ENCODE measurements at places on chromosomes 11 and 22. TPM values are rescaled to one million over a fixed set of nuclear protein-coding genes. Genes with fewer than 3 reads are reported as not detected.
A peak's percentile ranks its signal among the peaks of the same experiment; 100 is the strongest.

DNA sequence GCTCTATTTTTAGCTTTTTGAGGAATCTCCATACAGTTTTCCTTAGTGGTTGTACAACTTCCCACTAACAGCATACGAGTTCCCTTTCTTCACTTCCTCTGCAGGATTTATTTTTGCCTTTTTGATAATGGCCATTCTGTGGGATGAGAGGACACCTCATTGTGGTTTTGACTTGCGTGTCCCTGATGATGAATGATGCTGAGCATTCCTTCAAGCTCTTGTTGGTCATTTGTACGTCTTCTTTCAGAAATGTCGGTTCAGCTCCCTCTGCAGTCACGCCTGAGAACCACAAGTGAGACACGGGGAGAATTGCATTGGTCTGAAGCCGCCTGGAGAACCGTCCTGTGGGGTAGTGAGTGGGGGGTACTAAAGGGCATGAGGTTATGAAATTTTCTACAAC, 2.0 kb upstream of the KRTAP5-10 start:
- H3K36me3 ChIP-seq = no peaks in the 10 kb centered on the region
- peaks cover 25% of the 10 kb centered on the region for H3K27me3 ChIP-seq
- peak; percentile 31 for DNase-seq
- no peak overlapping the region for H3K27ac ChIP-seq
- peaks cover 7% of the 10 kb centered on the region for H3K4me1 ChIP-seq

TRIM51G gene
- not detected for total RNA-seq

GRCh38 chr11:125494561-125494960, 1.5 kb downstream of the FEZ1 start:
- H3K27ac ChIP-seq = no peak overlapping the region
- no peak overlapping the region for H3K4me3 ChIP-seq
- H3K36me3 ChIP-seq = no peaks in the 10 kb centered on the region
- DNase-seq = no peak
- H3K4me1 ChIP-seq = no peaks in the 10 kb centered on the region

DNA sequence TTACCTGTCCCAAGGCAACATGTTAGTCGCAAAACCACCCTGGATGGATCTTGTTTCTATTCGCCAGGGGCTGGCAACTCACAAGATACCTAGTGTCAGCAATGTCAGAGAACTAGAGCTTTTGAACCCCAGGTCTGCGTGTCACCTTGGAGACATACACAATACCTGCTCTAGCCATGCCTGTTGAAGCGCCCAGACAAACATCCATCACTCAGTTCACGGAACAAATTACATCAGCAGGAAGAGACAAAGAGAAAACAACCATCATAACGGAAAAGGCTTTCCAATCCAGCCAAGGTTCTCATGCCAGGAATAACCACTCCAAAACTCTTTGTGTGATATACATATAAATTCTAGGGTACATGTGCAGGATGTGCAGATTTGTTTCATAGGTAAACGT, 2.2 kb downstream of the CD59 start:
- no peak for DNase-seq
- H3K27me3 ChIP-seq = no peaks in the 10 kb centered on the region
- H3K36me3 ChIP-seq = peaks cover 32% of the 10 kb centered on the region
- peaks cover 52% of the 10 kb centered on the region for H3K4me1 ChIP-seq
- H3K27ac ChIP-seq = no peak overlapping the region

DNA sequence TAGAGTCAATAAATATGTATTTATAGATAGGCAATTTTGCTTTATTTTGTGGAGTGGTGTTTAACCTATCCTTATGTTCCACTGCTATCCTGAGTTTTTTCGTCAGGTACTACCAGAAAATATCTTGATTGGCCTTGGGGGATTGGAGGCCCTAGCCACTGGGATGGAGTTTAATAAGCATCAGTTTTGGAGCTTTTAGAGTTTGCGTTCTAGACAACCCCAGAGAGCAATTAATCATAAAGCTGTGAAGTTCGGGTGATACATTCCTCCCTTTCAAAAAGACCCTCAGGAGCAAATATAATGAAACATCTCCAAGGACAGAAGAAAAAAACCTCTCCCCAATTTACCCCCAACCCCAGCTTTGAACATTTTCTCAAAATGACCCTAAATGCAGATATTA, at the start of gene OR5A1:
Gene OR5A1, plus strand, starts transcription at position 301 of the 400 bp plus-strand sequence. CDS start 6,700 bp downstream, outside the sequence.
- no peaks in the 10 kb centered on the region for H3K4me1 ChIP-seq
- DNase-seq = no peak
- no peak within 1 kb of the TSS for H3K4me3 ChIP-seq
- peaks cover 10% of the 10 kb centered on the region for H3K27me3 ChIP-seq
- no peak within 1 kb of the TSS for H3K27ac ChIP-seq

PLAAT2 gene
- 8.8 TPM for total RNA-seq

DNA sequence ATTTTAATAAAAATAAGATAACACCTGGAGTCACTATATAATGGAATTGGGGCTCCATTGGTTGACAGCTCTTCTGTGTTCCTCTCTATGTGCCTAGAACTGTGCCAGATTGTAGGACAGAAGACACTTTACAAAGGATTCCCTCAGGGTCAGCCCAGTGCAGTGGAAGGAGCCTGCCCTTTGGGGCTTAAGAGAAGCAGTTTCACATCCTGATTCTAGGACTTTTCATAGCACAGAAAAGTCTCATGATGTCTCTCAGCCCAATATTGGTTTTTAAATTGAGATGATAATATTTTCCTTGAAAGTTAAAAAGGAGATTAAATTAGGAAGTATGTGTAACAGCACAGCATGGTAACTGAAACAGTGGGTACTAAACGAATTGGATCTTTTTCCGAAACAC, 7.1 kb downstream of the PLAAT4 start:
- H3K4me3 ChIP-seq = no peak overlapping the region
- no peaks in the 10 kb centered on the region for H3K4me1 ChIP-seq
- no peak overlapping the region for H3K27ac ChIP-seq
- no peaks in the 10 kb centered on the region for H3K36me3 ChIP-seq

- H3K27me3 ChIP-seq = peaks cover 98% of the 10 kb centered on the region
- H3K4me1 ChIP-seq = no peaks in the 10 kb centered on the region
- no peak overlapping the region for H3K4me3 ChIP-seq
- no peak for DNase-seq
- no peak overlapping the region for H3K27ac ChIP-seq
These were observed 45.2 kb upstream of the TBCEL start for GRCh38 chr11:120978701-120979100.

GRCh38 chr11:37621662-37622061, 1023.6 kb upstream of the RAG2 start:
- H3K27ac ChIP-seq = no peak overlapping the region

DNA sequence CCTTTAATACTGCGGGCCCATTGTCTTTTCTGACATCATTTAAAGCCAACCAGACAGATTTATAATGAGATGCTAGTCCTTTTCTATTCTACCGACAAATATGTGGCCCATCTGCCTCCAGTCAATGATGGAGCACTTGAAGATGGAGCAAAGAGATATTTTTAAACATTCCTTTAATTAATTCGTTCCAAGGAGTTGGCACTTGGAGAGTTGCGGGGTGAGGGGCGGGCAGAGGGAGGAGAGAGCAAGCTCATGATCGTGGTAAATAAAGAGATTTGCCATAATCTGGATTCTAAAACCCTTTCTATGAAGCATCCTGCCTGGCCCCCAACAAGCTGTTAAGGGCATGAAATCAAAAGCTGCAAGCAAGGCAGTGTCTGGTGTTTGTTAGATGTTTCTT, 5.0 kb downstream of the SLC1A2 start:
- no peaks in the 10 kb centered on the region for H3K36me3 ChIP-seq
- H3K4me3 ChIP-seq = no peak overlapping the region
- no peak overlapping the region for H3K27ac ChIP-seq
- H3K27me3 ChIP-seq = peaks cover 40% of the 10 kb centered on the region

- H3K36me3 ChIP-seq = no peaks in the 10 kb centered on the region
- no peak for DNase-seq
- H3K27ac ChIP-seq = peak overlapping the region; percentile 35
- H3K4me1 ChIP-seq = peaks cover 13% of the 10 kb centered on the region
- no peaks in the 10 kb centered on the region for H3K27me3 ChIP-seq
- peak overlapping the region; percentile 70 for H3K4me3 ChIP-seq
These were observed 522 bp downstream of the CORO1B start for GRCh38 chr11:67442504-67443404.

LUZP2 gene
- total RNA-seq = 0.15 TPM

LIPT2 gene
- 6.8 TPM for total RNA-seq

DNA sequence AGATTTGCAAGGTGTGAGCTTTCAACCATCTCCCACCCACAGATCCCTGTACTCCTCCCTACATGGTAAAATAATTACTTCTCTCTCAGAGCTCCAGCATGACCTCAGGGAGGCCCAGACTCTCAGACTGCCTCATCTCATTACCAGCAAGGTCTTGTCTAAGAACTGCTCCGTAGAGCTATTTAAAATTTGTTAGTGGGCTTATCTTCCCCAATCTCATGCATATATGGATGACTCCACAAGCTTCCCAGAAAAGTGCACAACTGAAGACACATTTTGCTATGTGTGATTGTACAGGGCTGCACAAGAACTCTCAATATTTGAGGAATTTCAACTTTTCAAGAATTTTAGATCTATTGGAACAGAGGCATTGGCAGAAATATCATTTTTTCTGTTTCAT, 230.3 kb downstream of the CSNK2A3 start:
- peaks cover 14% of the 10 kb centered on the region for H3K27me3 ChIP-seq
- DNase-seq = no peak
- no peaks in the 10 kb centered on the region for H3K36me3 ChIP-seq
- H3K4me3 ChIP-seq = no peak overlapping the region
- no peaks in the 10 kb centered on the region for H3K4me1 ChIP-seq
- H3K27ac ChIP-seq = no peak overlapping the region

- H3K27ac ChIP-seq = no peak overlapping the region
- no peaks in the 10 kb centered on the region for H3K4me1 ChIP-seq
- H3K36me3 ChIP-seq = no peaks in the 10 kb centered on the region
- peaks cover 7% of the 10 kb centered on the region for H3K27me3 ChIP-seq
- H3K4me3 ChIP-seq = no peak overlapping the region
These were observed 50.1 kb downstream of the CHST1 start for GRCh38 chr11:45615182-45615792.

DNA sequence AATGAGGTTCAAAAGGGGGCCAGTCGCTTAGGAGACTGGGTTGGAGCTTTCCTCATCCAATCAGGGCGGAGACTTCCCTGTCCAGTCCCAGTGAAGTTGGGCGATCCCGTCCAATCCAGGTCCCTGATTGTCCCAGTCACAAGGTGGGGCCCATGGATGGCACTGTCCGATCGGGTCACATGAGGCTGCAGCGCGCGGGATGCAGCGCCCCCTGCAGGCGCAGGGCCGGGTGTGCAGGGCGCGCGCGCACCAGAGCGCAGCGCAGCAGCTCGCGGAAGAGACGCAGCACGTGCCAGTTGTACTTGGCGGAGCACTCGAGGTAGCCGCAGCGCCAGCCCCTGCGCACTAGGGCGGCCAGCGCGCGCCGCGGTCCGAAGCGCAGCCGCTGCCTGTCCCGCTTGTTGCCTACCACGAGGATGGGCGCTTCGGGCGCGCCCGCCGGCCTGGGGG, 2.3 kb downstream of the RASL10A start:
- peaks cover 23% of the 10 kb centered on the region for H3K4me1 ChIP-seq
- no peaks in the 10 kb centered on the region for H3K36me3 ChIP-seq
- H3K27ac ChIP-seq = no peak overlapping the region
- no peaks in the 10 kb centered on the region for H3K27me3 ChIP-seq
- DNase-seq = no peak

BIK gene
- total RNA-seq = 10.6 TPM

DNA sequence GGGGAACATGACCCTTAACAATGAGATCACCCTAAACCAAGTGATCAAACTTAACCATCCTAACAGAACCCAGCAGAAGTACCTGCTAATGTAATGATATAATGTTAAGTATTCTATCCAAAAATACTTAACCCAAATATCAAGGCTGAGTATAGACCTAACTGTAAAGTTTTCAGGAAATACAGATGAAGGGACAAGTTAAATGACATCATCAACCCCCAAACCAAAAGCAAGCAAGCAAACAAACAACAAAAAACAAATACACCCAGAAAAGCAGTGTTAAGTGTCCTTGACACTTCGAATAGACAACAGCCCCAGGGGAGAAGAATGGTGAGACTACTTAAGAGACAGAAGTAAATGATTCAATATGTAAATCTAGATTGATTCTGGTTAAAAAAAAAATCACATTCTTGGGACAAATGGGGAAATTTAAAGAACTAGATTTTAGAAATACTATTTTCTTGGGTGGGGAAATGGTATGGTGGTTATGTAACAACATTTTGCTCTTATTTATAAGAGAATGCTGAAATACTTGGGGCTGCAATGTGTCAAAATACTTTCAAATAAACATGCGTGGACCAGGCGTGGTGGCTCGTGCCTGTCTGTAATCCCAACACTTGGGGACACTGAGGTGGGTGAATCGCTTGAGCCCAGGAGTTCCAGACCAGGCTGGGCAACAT, 2.5 kb downstream of the CSTF3 start:
- H3K4me3 ChIP-seq = peak overlapping the region; percentile 6
- H3K4me1 ChIP-seq = peaks cover 40% of the 10 kb centered on the region
- no peaks in the 10 kb centered on the region for H3K27me3 ChIP-seq
- 0 out of 2 replicates have a peak overlapping the region, but pooled peaks have one; percentile 0 for H3K27ac ChIP-seq

SAA2 gene
- not detected for total RNA-seq

GRCh38 chr11:67523556-67524479, 572 bp upstream of the CABP2 start:
- no peak for DNase-seq
- H3K36me3 ChIP-seq = no peaks in the 10 kb centered on the region
- peaks cover 18% of the 10 kb centered on the region for H3K27me3 ChIP-seq
- no peak overlapping the region for H3K4me3 ChIP-seq
- no peak overlapping the region for H3K27ac ChIP-seq

DNA sequence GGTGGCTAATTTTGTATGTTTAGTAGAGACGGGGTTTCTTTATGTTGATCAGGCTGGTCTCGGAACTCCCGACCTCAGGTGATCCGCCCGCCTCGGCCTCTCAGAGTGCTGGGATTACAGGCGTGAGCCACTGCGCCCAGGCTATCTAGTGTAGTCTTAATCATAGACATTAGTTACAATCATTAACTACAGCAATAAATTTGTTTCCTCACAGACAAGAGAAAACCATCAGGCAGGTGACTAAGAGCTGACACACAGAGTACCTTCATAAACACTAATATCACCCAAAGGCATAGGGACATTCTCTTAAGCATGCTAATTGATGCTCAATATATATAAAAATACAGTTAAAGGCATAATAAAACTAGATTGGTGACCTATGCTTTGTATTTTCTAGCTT, 19.4 kb downstream of the SDHD start:
- H3K27me3 ChIP-seq = no peaks in the 10 kb centered on the region
- no peak overlapping the region for H3K27ac ChIP-seq
- no peak for DNase-seq

DNA sequence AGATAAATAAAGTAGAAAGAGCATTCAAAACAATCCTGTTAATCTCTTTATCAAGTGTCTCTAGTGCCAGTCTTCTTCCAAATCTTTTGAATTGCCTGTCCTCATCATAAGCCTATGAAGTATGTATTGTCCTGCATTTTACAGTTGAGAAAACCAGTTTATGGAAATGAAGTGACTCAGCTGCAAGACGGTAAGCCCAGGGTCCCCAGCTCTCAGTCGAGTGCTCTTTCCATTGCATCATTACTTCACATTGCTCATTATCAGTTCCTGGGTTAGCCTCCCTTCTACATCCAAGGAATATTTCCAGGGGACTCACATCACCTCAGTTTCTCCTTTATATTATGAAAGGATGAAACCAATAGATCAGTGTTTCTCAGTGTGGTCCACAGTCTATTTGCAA, 9.1 kb upstream of the P4HA3 start:
- H3K4me1 ChIP-seq = no peaks in the 10 kb centered on the region
- no peak for DNase-seq
- H3K36me3 ChIP-seq = no peaks in the 10 kb centered on the region
- H3K27ac ChIP-seq = no peak overlapping the region

- no peak overlapping the region for H3K4me3 ChIP-seq
- no peak overlapping the region for H3K27ac ChIP-seq
- DNase-seq = no peak
- H3K4me1 ChIP-seq = no peaks in the 10 kb centered on the region
These were observed 103.8 kb upstream of the CRYBB3 start for GRCh38 chr22:25095869-25096268.

CD6 gene
- total RNA-seq = 0.74 TPM

SORL1 gene
- total RNA-seq = 4.9 TPM

Measured in PC-9 (cell line).